Effector memory CD4-positive, alpha-beta T cell (primary cell): ENCODE measurements at places on chromosomes 4 and X.

GRCh38 chrX:101191217-101191750 lies 28.3 kb upstream of the DRP2 start:
- DNase-seq, result no peak

DNA sequence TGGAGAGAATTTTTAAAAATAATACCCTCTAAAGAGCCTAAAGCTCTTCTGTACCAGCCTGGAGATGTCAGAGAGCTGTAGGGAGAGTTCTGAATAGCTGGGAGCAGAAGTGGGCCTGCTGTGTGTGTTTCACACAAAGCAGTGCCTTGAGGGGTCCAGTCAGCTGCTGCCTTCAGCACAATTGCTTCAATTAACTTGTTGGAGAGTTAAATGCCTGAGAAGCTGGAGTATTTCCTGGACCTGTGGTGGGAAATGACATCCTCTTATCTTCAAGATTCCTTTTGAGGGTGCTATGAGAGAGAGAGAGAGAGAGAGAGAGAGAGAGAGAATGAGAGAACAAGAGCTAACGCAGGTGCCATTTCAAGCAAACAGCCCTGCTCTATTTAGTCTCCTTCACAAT lies 96.2 kb upstream of the IL1RAPL2 start:
- no peak for DNase-seq

- no peak for DNase-seq
Measured at GRCh38 chrX:11187001-11187400, 75.9 kb downstream of the HCCS start.

DNA sequence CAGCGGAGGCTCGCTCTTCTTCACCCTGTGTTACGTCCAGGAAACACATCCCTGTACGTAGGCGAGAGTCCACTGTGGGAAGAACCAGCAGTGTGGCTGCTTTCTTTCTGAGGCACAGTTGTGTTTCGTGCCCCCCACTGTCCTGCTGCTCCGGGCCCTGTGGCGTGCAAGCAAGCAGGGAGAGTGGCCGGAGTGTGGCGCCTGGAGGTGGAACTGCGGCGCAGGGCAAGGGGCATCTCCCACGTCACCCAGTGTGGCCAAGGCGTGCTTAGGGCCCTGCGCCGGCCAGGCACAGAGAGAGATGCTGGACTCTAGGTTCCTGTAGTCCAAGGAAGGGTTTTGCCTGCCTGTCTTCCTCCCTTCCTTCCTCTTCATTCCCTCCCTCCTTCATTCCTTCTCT lies 13.3 kb upstream of the PSAPL1 start:
- DNase-seq, result no peak

DNA sequence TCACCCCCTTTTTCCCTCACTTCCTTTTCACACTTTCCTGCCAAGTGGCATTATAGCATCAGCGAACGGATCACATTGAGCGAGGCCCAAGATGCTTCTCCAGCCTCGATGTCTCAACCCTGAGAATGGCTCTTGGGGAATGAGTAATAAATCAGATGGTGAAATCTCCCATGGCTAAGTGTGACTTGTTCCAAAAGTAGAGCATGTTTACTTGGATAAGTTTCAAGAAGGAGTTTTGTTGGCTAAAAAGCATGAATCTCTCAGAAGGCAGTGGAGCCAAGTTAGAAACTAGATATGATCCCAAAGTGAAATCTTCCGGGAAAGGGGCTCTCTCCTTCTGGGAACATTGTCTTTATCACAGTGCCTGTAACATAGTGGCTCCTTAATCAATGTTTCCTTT lies 316.3 kb downstream of the CAMK2D start:
- no peak for DNase-seq

DNA sequence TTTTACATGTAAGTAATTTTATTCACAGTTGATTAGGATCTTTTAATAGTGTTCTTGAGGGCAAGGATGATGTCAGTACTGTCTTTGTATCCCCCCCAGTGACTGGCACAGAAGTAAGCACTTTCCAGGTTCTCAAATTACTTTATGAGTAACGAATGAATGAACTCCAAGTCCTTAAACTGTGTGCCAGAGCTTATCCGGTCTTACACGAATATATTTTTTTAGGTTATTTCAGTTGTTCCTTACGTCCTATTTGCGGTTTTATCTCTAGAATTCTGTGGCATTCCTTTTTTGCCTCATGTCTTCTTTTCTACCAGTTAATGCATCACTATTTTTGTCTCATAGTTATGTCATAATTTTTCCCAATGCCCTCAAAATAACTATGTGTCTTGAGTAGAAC lies 106.9 kb upstream of the MID1IP1 start:
- no peak for DNase-seq

DNA sequence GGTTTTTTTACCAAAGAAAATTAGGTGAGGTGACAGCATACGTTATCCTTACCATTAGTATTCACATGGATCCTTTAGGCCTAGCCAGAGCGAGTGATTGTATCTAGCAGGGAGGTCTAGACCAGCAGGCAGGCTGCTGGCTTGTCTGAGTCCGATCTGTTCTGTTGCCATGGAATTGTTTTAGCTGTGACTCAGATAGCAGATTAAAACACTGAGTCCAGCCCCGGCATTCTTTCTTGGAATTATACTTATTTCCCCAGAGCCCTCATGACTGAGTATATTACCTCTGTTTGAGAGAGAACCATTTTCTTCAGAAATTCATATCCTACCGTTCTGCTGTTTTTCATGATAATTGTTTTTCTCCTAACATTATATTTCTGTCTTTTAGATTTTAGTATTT lies 37.4 kb downstream of the OCRL start:
- DNase-seq, result no peak

- DNase-seq, result no peak
Measured at GRCh38 chrX:150487369-150488094, 80.9 kb upstream of the MTM1 start.

DNA sequence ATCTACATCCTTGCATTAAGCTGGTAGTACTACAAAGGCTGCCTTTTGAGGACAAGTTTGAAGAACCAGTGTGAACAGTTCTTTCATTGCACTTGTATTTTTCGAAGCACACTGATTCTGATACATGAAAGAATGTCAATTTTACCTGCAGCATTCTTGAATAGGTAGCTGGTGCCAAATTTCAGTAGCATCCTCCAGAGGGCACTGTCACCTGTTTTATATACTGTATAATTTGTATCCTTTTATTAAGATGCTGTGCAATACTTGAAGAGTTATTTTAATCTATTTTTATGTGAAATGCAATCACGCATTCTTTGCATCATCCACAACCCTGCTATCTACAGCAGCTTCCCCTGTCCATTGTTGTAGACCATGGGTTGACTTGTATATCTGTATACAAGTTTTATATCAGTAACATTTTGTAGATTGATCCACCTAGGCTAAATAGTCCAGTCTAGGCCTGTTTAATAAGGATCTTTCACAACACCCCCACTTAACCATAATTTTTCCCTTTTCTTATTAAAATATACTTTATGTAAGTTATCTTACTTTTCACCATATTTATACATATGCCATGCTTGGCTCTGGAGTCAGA lies 325.7 kb downstream of the PCDH7 start:
- DNase-seq, result no peak

- no peak for DNase-seq
Measured at GRCh38 chr4:54077812-54078211, 13.4 kb upstream of the CHIC2 start.

DNA sequence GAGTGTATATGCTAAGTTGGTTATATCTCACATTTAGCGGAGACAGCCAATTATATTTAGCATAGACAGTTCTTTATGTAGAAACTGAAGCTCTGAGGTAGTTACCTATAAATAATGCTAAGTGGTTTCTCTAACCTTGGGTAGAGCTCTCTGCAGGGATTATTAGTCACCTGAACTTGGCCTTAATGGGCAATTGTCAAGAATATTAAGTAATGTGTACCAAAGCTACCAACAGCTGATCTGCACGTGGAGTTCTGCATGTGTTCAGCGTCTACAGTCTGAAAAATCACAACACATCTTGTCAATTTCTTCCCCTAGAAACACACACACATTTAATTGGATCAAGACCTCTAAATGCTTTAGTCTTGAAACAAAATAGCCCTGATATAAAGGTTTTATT lies 740.6 kb upstream of the FAM241A start:
- no peak for DNase-seq

GRCh38 chrX:10165580-10166247 lies 8.9 kb downstream of the CLCN4 start:
- DNase-seq, result no peak

GRCh38 chr4:150681063-150681462 lies 99.1 kb downstream of the MAB21L2 start:
- no peak for DNase-seq

- no peak for DNase-seq
Measured at GRCh38 chrX:112211459-112211858, 128.9 kb upstream of the TRPC5 start.

DNA sequence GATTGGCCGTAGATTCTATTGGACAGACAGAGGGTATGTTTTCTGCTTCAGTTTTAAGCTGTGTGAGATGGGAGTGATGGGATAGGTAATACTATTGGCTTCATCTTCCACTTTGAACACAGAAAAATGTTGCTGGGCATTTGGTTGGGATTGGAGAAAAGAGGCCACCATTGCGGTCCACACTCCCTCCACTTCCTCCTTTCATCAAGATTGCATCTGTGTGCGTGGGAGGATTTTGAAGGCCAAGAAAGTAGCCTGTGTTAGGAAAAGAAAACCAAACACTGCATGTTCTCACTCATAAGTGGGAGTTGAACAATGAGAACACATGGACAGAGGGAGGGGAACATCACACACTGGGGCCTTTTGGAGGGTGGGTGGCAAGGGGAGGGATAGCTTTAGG lies 56.4 kb downstream of the EGF start:
- DNase-seq, result no peak

GRCh38 chr4:4526401-4526800 lies 15.4 kb downstream of the STX18 start:
- no peak for DNase-seq

DNA sequence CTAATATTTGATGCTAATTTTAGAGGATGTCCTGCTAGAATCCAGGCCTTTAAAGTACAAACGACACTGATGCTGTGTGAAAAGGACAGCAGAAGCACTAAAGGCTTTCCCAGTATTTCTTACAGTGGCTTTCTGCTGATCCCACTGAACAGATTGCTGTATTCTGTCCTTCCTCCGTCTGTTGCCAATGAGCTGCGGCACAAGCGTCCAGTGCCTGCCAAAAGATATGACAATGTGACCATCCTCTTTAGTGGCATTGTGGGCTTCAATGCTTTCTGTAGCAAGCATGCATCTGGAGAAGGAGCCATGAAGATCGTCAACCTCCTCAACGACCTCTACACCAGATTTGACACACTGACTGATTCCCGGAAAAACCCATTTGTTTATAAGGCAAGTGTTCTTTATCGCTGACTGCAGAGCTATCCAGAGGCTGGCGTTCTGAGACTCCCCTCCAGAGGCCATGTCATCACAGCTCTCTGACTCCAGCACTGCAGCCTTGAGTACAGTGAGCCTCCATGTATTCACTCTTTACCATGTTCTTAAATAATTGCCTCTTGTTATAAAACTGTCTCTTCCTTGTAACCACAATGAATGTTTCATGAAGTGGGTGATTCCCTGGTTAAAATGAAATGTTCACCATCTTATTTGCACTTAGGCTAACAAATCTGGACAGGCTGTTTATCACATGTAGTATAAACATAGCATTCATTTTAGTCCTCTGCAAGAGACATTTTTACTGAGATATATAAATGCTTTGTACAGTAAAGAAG lies 43.6 kb downstream of the GUCY1B1 start:
- no peak for DNase-seq

DNA sequence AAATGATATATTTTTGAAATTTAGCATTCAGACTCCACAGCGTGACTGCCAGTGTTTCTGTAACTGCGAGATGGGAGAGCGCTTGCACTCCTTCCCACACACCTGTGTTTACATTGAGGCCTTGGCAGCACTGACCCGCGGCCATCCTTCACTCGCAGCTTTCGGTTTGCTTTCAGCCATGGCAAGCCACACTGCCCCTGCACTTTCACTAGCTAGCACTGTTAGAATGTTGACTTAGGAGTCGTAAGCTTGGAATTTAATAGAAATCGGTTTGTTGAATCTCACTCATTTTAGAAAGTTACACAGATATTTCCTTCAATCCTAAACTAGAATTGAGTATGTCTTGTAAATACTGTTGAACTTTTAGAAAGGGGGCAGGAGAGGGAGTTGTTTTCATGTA lies 136.2 kb downstream of the CFAP299 start:
- DNase-seq, result no peak

DNA sequence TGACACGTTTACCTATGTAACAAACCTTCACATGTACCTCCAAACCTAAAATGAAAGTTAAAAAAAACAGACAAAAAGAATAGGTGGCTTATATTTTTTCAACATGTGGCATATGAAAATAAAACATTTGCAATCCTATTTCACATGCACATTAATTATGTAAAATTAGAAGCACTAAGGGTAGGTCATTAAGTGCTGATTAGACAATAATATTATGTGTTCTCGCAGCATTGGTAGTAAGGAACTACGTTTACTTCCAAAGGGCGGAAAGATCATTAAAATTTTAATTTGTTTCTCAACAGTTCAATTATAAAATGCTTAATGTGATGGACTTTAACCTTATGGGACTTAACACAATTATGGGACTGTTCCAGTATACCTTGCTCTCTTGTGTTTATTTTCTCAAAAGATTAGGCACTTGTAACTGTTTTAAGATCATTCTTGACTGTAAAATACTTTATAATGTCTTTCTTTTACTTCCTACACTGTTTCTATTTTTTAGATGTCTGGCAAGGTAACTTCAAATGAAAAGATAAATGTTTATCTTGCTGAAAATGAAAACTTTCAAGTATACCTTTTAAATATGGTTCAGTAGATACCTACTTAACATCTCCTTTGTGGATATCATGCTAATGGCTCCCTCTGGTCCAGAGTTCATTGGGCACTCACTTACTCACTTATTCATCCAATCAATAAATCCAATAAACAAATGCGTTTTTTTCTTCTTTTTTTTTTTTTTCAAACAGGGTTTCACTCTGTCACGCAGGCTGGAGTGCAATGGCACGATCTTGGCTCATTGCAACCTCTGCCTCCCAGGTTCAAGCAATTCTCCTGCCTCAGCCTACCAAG lies 202.0 kb downstream of the ARAP2 start:
- no peak for DNase-seq

GRCh38 chr4:137881641-137882040 lies 349.3 kb upstream of the PCDH18 start:
- no peak for DNase-seq

- DNase-seq, result no peak
Measured at GRCh38 chr4:39514888-39515401, 12.3 kb downstream of the UGDH start.

GRCh38 chrX:72394518-72395170 lies 88.9 kb upstream of the CITED1 start:
- no peak for DNase-seq

DNA sequence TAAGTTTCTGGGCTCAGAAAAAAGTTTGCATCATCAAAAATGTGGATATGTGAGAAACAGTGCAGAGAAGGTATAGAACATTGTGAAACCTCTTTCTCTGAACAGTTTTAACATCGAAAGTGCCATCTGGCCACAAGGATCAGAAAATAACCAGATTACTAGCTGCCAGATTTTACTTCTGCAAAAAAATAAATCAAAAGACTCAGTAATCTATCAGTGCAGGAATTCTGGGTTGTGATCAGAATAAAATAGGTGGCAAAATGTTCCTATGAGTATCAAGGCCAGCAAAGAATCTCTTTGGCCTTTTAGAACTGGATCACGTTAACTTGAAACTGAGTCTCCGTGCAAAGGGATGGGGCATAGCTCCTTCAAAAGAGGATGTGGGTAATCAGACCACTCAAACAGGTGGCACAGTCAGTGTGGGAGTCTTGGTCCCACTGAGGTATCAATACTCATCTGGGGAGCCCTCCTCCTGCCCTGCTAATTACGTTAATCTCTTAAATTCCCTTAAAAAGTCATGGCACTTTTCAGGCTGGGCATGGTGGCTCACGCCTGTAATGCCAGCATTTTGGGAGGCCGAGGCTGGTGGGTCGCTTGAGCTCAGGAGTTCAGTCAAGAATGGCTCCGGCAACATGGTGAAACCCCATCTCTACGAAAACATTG lies 26.7 kb upstream of the RBM47 start:
- DNase-seq, result no peak
